ENCODE measurements at places on chromosomes 5 and 9.

DNA sequence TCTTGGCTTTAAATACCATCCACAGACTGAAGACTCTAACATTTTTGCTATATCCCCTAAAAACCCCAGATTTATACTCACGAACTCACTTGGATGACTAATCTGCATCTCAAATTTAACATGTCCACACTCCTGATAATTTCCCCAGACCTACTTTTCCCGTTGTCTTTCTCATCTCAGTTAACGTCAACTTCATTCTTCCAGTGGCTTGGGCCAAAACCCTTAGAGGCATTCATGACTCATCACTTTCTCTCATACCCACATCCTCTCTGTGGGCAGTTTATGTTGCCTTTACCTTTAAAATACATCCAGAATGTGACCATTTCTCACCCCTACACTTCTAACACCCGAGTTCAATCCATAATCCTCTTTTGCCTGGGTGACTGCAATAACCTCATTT is 96.7 kb downstream of the EDIL3 start:
- no peak for DNase-seq

DNA sequence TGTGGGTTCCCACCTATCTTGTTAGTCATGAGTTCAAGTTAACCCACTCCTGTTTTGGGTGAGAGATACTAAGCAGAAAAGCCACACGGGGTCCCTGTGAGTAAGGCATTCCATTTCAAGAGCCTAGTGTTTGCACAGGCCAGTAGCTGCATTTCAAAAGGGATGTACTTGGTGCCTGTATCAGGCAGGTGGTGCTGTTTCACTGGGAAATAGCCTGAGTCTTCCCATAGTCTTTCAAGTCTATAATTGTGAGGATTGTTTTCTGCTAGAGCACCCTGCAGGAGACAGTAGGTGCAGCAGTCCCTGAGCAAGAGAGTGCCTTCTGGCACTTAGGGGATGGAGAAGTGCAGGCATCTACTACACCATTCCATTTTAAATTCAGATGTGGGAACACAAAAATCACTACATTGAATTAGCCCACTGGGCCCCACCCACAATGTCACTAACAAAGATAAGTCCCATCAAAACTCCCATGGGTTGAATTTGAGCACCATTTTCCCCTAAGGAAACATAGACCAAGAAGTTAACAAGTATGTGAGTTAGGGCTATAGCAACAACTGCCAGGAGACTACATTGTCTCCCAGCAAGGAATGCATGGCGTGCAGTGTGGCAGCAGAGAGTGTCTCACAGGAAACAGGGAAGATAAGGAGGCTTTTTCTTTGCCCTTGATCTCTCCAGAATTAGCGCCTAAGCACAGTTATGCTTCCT is 263.2 kb downstream of the COX7C start:
- DNase-seq = peak; percentile 66

DNA sequence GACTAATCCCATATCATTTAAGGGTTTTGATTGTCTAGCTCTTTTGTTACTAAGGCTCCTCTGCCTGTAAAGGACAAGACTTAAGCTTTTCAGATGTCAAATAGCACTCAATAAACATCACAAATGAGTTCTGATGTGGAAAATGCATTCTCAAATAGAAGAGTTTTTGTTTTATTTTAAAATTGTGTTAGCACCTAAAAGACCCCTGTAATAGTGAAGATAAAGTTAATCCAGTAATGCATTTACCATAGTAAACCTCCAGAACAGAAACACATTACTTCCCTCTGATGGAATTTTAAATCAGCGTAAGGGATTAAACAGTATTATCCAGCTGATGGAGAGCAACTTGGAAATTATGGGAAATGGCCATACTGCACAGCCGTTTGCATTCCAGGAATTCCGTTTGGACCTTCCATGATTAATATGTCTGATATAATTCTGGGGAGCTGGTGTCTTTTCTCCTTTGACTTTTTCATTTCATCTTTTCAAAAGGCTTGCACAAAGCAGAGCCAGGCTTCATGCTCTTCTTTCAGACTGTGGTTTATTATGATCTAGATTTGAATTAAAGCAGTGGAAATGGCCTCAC is 105.6 kb downstream of the PPP2R2B start:
- no peak for DNase-seq

DNA sequence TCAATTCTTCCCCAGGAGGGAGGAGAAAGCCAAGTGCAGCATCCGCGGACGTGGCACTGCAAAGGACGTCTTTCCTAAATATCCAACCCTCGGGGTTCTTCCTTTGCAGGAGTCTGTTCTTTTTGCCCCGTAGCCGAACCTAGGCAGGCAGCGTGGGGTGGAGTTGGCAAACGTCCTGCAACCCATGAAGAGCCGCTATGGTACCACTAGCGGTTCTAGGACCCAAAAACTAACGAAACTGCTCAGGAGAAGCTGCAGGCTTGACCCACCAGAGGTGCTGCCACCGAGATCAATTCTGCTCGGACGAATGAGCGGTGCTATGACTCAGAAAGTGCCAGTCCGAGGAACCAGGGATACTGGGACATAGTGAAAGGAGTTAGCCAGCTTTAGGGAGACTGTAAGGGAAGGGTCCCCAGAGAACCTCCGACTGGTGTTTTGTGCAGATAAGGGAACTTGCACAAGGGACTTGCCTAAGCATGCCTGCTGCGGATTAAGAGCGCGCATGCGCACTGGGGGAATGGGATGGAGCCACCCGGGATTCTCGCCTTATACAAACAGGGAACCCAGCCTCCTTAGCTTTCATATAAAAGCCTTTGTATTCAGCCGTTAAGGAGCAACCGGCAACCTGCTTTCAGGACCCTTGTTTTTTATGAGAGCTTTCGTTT is 32.7 kb downstream of the ANXA2R start:
- DNase-seq = peak; percentile 89

GRCh38 chr5:111392181-111392580 is 120.2 kb downstream of the STARD4 start:
- DNase-seq = no peak

DNA sequence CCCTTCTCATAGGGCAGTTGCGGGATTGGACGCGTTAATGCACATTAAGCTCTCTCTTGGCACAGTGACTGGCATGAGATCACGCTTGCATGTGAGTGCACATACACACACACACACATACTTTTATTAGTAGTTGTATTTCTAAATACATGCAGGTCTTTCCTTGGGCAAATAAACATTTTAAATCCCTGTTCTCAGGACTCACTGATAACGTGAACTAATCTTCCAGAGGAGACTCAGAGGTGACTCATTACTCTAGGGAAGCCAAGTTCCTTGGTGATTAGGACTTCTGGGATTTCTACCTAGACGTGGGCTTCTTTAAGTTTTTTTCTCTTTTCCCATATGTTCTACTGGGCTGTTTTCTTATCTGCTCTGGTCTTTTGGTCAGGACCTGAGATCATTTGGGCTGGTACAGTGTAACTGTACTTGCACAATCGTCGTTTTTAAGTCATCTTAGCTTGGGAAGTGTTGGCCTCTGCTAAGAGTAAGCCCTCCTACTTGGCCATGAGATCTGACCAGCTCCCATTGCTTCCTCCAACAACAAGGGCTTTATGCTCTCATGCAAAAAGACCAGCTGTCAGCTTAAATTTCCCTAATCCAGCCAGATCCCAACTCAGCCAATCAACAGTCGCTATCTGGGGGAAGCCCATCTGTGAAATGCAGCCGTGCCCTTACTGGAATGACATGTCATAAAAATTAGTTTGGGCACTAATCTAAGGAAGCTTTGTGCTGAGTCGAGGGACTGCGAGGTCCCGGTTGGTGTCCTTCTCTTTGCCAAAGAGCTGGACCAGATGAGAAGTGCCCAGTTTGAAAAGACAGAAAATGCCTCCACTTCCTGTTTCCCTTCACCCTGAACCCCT is 176.4 kb upstream of the ANKRD55 start:
- peak; percentile 76 for DNase-seq

- no peak for DNase-seq
Measured at GRCh38 chr9:83012922-83013838, 49.8 kb downstream of the RASEF start.

GRCh38 chr9:110370315-110370714 is 32.7 kb upstream of the TXNDC8 start:
- DNase-seq = no peak

- DNase-seq = no peak
Measured at GRCh38 chr5:143434261-143435209, 31.0 kb upstream of the NR3C1 start.

GRCh38 chr5:81534441-81534840 is 140.5 kb upstream of the ACOT12 start:
- DNase-seq = no peak

- no peak for DNase-seq
Measured at GRCh38 chr5:164057121-164057520, 551.7 kb downstream of the MAT2B start.

GRCh38 chr5:137280656-137281055 is 218.5 kb downstream of the SPOCK1 start:
- DNase-seq = no peak

GRCh38 chr5:103561685-103562452 is 720 bp downstream of the NUDT12 start:
- no peak for DNase-seq

- DNase-seq = no peak
Measured at GRCh38 chr5:152374711-152375275, 30.3 kb downstream of the NMUR2 start.

DNA sequence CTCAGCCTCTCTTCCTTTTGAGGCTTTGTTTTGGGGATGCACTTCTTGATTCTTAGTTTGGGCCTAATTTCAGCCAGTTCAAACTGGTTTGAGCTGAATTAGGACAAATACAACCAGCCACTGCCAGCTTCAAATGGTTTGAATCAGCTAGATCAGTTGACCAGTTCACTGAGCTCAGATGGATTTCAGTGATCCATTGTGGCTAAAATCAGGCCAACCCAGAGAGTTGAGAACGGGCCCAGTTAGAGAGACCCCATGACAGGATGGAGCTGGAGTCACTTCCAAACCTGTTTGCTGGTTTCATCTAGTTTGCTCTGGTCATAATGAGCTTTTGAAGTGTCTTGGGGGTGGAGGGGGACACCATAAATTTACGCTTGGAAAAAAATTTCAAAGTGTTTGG is 48.0 kb upstream of the NEK6 start:
- no peak for DNase-seq

DNA sequence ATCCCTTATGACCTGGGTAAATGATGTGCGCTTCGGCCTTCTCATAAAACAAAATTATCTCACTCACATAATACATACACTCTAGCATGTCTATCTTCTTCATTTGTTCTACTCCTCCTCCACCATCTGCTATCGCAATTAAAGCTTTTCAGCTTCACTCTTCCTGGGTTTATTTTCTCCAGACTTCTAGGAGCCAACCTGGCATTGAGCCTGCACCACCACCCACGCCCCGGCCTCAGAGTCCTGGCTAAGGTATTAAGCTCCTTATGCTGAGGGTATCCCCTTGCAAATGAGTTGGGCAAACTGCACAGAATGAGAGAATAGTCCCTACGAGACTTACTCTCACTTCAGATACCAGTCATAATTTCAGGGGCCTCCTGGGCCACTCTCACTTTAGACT is 236.1 kb upstream of the CDH12 start:
- peak; percentile 37 for DNase-seq

DNA sequence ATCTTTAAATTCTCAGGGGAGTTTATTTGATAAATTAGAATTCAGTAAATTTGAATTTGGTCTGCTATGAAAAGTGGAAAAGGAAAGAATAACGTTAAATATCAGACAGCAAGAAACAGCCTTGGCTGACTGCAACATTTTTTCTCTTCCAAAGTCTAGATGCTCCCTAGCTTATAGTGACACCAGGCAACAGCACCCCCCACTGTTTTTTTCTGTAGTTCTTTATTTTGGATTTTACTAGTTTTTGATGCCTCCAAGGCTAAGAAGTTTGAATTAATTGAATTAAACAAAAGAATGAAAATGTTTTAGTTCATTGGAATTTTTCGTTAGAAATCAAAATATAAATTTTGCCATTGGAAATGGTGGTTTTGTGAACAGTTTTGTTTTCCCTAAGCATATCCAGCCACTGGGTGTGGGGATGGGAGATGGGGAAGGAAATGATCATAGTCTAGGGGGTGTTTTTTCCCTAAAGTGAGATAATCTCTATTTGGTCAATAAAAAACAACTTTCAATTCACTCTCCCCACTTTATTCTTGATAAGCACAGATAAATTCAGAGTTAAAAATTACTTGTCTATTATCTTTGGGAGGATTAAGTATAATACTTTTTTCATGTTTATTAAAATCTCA is 199.3 kb upstream of the CD180 start:
- DNase-seq = no peak

GRCh38 chr9:111064160-111064837 is 26.0 kb upstream of the LPAR1 start:
- DNase-seq = no peak

DNA sequence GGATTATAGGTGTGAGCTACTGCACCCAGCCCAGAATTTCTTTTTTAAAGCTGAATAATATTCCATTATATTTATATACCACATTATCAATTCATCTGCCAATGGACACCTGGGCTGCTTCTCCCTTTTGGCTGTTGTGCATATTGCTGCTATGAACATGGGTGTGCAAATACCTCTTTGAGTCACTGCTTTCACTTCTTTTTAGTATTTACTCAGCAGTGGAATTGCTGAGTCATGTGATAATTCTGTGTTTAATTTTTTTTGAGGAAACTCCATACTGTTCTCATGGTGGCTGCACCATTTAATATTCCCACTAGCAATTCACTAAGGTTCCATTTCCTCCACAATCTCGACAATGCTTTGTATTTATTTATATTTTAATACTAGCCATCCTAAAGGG is 36.1 kb upstream of the KIF4B start:
- DNase-seq = no peak

- no peak for DNase-seq
Measured at GRCh38 chr9:112091810-112092209, 83.3 kb downstream of the SUSD1 start.

- DNase-seq = no peak
Measured at GRCh38 chr5:139459451-139459934, 3.0 kb downstream of the ECSCR start.

DNA sequence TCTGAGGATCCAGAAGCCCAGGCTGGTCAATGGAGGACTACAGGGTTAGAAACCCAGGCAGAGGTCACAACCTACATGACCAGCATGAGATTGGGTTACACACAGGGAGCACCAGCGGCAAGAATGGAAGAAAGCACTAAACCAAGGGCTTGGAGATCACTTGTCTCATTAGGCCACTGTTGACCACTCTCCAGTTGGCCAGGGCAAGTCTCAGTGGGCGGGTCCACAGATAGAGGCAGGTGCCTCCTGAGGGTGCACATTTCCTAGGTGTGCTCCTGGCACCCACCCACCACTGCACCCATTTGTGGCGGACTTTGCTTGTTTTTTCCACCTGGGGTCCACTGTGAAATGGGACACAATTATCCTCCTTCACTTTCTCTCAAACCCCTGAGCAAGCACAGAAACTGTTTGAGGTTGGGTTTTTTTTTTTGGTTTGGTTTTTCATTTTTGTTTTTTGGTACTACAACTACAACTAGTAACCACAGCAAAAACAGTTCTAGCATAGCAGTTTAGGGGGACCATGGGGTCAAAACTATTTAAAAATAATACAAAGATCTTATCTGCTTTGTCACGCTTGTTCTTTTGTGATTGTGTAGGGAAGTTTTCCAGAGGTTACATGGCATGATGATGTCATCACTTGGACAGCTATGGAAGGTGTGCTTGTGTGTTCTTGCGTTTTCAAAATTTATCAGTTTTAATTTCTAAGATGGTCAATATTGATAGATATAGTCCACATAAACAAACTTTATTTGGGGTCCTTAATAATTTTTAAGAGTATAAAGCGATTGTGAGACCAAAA is 6.1 kb downstream of the NPR2 start:
- DNase-seq = no peak

- no peak for DNase-seq
Measured at GRCh38 chr5:119341452-119342349, 14.1 kb upstream of the TNFAIP8 start.

- DNase-seq = no peak
Measured at GRCh38 chr9:115232181-115232774, 114.3 kb upstream of the TNC start.
